ENCODE measurements at places on chromosomes 11 and 22.

GRCh38 chr11:76664578-76665061 is 5.9 kb downstream of the LRRC32 start:
- DNase-seq, result peak; percentile 39

- no peak for DNase-seq
Observed at GRCh38 chr11:116778556-116778955, 5.8 kb upstream of the BUD13 start.

- peak; percentile 97 for DNase-seq
Observed at GRCh38 chr22:38705235-38706100, at the start of gene GTPBP1. Gene GTPBP1 (plus strand): TSS chr22:38705944. CDS start chr22:38705956, 12 bp downstream.

DNA sequence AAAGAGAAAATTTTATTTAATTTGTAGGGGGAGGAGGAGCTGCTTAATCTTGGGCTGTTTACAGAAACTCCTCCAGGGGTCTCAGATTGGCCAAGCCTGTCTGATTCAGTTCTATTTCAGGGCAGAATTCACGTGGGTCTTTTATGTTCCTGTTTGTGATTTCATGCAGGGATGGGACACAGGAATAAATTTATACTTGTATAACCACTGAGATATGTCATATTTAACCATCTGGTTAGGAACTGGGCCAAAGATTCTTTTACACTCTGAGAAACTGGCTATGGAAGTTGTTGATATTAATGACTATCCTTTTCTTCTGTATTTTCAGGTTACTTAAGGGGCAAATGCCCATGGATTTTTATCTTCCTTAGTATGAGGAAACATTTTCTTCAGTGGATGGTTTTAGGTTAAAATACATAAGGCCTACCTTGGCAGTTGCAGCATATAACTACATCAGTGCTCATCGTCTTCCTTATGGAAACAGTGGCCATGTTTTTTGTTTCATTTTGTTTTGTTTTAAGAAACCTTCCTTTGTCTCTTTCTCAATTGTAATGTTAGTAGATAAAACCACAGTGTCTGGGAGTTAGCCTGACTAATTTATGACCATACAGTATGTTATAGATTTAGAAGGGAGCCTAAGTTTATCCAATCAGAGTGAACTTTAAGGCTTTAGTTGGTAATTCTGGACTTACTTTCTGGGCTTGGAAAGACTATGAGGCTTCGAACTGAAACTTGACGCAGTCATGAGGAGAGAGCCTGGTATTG is 132.4 kb upstream of the ANO3 start:
- DNase-seq, result no peak

DNA sequence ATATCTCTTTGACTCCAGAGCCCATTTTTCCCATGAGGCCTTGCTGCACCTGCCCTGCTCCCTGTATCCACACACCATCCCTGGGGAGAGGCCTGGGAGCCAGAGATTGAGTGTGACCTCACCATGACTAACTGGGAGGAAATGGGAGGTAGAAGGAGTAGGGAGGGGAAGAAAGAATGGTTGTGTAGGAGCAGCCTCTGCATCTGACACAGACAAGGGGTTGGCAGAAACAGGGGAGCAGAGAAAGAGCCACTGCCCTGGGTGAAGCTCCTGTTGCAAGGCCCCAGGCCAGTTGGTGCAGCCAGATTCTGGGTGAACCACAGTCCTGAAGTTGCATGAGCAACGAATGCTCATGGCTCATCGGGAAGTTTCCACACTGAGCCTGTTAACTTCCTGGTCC is 32.4 kb downstream of the POU2F3 start:
- DNase-seq, result no peak

- DNase-seq, result no peak
Observed at GRCh38 chr11:94838027-94838731, 70.0 kb downstream of the AMOTL1 start.

DNA sequence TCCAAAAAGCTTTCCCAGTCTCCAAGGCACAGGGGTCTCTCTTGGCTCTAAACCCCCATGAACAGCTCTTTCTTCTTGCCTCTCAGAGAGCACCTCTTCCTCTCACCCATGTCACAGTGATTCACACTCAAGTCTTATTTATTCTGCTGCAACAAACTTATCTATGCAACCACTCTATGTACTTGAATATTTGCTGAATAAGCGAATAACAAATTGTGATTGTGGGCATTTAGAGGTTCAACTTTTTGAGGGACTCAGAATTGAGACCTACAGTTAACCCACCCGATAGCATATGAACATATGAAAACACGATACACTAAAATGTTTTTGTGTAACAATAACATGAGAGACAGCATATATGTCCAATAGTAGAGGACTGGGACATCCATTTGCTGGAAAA is 137.1 kb upstream of the NARS2 start:
- DNase-seq, result no peak

Data from CD4-positive, alpha-beta T cell treated with Interleukin-6 for 4 hours (primary cell).